Adrenal gland (tissue), 19 donors: ENCODE measurements at places on chromosomes 7 and 10. TPM values are rescaled to one million over a fixed set of nuclear protein-coding genes. Genes with fewer than 3 reads are reported as not detected.

GRCh38 chr10:113100281-113100680 lies 150.2 kb downstream of the TCF7L2 start:
- no peak for DNase-seq

Gene GPR22
- not detected for total RNA-seq

- DNase-seq, result no peak
These were observed 180.5 kb upstream of the PDE1C start for GRCh38 chr7:32250471-32251260.

Gene CACNB2
- 4.3 TPM for total RNA-seq

- DNase-seq, result no peak
These were observed 71.3 kb downstream of the AP3M1 start for GRCh38 chr10:74079028-74079935.

- peak; percentile 92 for DNase-seq
These were observed 1.8 kb downstream of the C10orf95 start for GRCh38 chr10:102449321-102450123.

Gene SDK1
- total RNA-seq, result 3.0 TPM

DNA sequence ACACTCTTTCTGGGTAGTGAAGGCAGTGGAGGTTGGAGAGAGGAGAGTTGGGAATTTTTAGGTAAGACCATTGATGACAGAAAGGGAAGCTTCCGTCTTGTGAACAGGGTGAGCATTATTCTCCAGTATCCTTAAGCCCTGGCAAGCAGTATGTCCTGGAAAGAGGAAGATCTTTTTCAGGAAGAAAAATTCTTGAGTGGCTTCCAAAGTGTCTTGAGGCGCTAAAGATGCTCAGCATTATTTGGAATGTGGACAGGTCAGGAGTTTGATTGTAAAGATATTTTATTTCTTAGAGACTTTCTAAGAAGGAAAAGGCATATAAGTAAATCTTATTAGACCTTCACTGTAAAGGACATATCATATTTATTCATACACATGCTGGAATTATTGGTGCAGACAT lies 54.3 kb downstream of the ABCC2 start:
- DNase-seq, result no peak

DNA sequence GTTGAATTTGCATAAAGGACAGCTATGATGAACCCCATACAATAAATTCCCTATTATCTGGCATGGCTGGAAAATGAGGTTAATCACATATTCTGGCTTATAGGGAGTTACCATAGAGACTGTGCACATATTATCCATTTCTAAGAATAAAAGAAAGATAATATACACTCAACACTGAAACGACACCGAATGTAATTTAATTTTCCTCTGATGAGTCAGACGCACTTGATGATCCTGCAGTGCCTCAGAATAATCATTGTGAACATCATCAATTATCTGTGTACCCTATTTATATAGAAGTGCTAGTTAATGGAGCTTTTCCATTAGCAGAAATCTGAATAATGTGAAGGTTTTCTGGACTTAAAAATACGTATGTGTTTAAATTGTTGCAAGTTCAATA lies 60.2 kb downstream of the SGCE start:
- no peak for DNase-seq

GRCh38 chr10:18216482-18216881 lies 76.3 kb downstream of the CACNB2 start:
- DNase-seq, result no peak

GRCh38 chr10:86225103-86225782 lies 141.4 kb downstream of the GRID1 start:
- DNase-seq, result no peak

Gene PRKAR1B
- total RNA-seq, result 5.9 TPM

DNA sequence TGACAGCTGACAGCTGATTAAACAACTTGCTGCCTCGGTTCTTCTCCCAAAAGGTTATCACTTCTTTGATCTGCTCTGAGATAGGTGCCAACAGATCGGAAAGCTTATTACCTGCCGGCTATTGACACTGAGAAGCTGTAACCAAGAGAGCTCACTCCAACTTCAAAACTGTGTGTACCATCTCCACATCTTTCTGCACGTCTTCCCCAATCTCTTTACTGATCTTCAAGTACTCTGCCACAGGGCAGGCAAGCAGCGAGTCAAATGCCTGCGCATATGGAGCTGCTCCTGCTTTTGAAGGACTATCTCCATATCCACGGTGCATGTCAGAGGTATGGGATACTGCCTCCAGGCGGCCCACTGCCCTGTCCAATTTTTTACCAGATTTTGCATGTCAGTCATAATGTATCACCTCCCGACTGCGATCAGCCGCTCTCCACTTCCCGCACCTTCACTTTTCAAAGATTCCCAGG lies 352 bp upstream of the ZNF485 start:
- no peak for DNase-seq

DNA sequence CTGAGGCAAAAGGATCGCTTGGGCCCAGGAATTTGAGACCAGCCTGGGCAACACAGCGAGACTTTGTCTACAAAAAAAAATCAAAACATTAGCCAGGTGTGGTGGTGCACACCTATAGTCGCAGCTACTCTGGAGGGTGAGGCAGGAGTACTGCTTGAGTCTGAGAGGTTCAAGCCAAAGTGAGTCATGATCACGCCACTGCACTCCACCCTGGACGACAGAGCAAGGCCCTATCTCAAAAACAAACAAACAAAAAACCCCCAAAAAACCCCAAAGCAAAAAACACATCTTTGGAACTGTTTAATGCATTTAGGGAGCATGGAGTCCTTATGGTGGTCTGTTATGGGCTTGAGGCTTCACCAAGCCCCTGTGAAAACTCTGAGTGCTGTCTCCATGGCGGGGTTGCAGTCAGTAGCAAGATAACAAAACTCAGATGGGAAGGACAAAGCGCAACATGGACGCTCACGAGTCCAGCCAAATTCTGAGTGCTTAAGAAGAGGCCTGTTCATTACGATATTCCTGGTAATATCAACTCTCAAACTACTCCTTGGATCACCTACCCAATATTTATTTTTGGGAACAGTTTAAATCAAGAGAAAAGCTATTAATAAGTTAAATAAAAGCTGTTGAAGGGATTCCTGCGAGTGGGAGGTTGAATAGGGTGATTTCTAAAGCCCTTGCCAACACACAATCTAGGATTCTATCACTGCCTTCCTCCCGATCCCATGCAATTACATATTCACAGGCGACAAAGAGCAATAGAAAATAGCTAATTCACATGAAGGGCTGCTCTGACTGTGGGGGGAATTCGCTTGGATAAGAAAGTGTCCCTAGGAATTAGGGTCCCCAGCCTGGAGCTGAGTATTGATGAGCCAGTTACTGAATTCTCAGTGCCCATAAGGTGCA lies 123.3 kb downstream of the HIPK2 start:
- DNase-seq, result no peak

DNA sequence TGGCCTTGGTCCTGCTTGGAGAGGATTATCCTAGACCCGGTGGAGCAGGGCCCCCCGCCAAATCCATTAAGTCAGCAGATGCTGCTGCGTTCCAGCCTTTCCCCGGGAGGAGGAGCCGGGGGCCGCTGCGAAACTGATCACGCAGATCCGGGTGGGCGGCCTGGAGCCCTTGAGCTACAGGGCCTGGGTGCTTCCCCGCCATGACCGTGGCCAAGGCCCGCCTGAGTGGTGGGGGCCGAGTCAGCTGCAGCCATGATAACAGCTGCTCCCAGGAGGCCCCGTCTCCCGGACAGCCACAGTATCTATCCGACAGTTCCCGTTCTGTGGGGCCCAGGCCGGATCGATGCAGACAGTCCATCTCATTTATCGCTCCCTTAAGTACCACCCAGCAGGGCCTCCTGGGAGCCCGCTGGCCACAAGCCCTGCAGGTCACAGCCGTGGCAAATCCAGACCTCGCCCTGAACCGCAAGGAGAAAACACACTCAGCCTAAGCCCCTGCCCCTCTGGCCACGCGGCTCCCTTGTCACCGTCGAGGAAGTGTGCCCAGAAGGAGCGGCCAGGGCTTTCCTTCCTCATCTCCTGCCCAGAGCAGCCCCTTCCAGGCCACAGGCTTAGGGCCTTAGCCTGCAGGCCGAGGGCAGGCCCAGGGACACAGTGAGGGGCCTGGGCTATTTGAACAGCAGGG lies 34.4 kb upstream of the SLC29A4 start:
- DNase-seq, result peak; percentile 37

Gene TDRD1
- 0.22 TPM for total RNA-seq

Gene ZNRF2
- 16.4 TPM for total RNA-seq

DNA sequence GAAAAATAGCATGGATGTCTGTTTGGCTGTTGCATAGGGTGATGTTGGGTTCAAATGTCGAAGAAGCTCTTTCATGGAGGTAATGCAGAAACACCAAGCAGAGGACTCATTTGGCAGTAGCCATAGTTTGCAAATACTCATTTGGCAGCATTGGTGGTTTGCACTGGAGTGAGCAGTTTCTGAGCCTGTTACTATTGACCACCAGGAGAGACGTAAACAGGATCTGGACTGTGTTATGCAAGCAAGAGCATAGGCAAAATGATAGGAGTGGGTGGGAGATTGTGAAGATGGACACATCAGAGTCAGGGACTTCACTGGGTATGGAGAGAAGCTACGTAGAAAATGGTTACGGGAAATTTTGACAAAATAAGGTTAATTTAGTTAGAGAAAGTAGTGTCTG lies 22.9 kb upstream of the A1CF start:
- no peak for DNase-seq

DNA sequence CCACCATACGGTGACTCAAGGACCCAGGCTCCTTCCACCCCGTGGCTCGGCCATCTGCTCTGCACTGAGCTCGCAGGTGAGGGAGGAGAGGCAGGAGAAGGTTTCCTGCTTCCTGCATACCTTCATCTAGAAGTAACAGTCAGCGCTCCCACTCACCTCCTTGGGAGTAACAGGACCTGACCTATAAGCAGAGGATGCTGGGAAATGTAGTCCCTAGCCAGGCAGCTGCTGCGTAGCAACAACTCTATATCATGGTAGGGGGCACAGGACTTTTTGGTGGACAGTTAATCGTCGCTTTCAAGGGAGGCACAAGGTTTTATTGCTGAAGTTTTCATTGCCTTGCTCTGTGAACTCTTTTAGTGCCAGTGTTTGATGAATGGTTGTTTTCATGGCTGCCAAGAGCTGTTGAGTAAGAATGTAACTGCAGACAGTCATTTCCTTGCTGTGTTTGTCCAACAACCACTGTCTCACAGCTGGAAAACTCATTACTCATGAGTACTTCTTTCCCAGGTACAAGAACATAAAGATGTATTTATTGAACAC lies 10.2 kb upstream of the ZFYVE27 start:
- DNase-seq, result peak; percentile 73

- DNase-seq, result no peak
These were observed 414.6 kb upstream of the NPVF start for GRCh38 chr7:25642849-25643248.

DNA sequence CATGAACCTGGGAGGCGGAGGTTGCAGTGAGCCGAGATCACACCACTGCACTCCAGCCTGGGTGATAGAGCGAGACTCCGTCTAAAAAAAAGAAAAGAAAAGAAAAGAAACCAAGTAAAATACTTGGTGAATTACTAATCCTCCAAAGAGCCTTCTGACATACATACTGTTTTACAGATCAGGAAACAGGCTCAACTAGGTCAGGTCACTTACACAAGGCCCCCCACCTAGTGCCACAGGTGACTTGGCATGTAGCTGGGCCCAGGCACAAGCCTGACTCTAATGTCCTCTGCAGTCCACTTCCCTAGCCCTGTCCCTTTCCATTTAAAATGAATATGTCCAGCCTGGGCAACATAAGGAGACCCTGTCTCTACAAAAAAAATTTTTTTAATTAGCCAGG lies 157.0 kb downstream of the TPST1 start:
- no peak for DNase-seq

DNA sequence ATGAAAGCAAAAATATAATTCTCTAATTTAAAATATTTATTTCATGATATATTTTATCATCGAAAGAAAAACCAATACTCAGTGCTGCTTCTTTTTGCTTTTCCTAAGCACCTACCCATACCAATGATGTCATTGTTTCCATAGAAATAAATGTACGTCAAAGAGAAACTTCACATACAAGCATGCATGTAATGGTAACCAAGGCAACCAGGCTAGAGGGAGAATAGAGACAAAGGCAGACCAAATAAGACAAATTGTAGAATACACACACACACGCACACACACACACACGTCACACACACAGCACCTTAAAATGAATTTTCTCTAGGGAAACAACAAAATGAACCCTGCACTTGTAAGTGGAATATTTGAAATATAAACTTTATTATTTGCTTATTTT lies 75.5 kb downstream of the MACC1 start:
- no peak for DNase-seq

Gene CPA1
- not detected for total RNA-seq

DNA sequence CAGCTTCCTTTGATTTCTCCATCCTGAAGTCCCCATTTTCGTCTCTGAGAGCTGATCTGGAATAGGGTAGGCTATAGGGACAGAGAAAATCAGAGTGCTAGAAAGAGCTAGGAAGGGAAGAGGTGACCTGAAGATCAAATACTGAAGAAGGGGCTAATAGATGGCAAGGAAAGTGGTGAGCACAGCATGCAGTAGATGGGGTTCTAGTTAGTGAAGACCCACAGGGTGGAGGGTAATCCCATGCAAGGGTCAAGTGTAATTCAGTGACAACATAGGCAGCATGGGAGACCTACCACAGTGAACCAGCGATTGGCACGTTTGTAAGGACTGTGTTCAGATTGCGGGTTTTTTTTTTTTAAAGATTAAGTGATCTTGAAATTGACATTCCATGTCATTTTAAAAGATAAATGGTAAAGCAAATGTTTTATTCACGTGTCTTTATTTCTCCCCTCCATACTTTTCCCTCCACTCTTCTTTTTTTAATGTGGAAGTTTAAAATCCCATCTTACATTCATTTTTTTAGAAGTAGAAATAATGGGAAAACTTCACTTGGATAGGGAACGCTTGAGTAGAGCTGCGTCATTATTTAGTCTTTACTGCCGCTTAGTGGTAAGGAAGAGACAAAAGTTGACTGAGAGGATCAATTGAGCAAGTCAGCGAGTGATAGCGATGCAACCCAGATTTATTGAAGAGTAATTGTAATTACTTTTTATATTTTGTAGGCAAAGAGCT lies 21.0 kb upstream of the ABI1 start:
- DNase-seq, result no peak

Gene CCDC186
- 7.6 TPM for total RNA-seq

DNA sequence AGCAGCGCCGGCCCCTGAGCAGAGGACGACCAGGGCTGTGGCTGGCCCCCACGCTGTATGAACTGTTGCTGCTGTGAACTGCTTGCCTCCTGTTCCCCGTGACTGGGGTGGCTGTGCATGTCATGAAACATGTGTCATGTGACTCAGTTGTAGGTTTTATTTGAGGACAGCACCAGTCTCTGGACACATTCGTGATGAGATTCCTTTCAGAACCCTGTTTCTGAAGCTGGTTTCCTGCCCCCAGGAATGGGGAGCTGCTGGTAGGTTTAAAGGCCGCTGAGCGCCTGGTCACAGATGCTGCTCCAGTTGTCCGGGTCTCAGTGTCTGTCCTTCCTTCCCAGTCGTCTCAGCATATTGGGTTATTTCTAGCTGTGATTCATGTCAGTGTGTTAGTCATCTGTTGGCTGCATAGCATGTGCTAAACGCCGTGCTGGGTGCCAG lies 79.1 kb upstream of the PPIF start:
- DNase-seq, result peak; percentile 44

Gene EBLN1
- total RNA-seq, result not detected

Gene SFRP5
- 0.60 TPM for total RNA-seq

Gene GRB10
- total RNA-seq, result 82.8 TPM
